ENCODE measurements at places on chromosomes 5 and 9.

DNA sequence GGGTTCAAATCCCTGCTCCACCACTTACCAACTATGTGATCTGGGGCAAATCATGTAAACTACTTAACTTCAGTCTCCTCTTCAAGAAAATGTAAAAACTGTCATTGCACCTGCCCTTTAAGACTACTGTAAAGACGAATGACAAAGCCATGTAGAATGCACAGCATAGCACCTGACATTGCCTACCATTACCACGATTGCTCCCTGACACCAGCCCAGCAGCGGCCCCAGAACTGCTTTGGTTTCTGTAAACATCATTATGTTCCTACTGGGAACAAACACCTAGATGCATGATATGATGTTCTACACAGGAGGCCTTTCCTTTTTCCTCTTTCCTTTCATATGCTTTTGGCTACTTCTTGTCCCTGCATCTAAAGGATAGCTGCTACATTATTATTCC lies 23.1 kb upstream of the PLPP6 start:
- DNase-seq = no peak

GRCh38 chr9:126608551-126608950 lies 5.2 kb upstream of the LMX1B start:
- no peak for DNase-seq

DNA sequence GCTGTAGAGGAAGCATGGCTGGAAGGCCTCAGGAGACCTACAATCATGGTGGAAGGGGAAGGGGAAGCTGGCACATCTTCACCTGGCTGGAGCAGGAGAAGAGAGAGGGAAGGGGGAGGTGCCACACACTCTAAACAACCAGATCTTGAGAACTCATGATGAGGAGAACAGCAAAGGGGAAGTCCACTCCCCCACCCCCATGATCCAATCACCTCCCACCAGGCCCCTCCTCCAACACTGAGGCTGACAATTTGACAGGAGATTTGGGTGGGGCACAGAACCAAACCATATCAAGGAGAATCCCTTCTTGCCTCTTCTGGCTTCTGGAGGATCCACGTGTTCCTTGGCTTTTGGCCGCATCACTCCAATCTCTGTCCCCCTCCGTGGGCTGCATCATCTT lies 13.1 kb upstream of the CMBL start:
- no peak for DNase-seq

DNA sequence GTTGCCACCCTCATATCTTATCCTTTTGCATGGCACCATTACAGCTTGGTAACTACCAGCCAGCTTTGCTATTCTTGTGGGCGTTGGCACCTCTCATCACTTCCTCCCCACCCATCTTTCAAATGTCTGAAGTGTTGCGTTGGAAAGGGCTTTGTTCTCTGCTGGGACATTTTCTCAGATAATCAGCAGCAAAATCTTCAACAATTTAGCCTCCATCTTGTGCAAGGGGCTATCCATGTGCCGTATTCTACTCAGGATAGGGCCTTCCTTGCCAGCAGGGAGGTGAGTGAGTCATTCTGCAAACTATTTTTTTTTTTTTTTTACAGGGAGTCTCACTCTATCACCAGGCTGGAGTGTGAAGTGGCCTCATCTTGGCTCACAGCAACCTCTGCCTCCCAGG lies 62.1 kb upstream of the NUDT12 start:
- DNase-seq = peak; percentile 67

DNA sequence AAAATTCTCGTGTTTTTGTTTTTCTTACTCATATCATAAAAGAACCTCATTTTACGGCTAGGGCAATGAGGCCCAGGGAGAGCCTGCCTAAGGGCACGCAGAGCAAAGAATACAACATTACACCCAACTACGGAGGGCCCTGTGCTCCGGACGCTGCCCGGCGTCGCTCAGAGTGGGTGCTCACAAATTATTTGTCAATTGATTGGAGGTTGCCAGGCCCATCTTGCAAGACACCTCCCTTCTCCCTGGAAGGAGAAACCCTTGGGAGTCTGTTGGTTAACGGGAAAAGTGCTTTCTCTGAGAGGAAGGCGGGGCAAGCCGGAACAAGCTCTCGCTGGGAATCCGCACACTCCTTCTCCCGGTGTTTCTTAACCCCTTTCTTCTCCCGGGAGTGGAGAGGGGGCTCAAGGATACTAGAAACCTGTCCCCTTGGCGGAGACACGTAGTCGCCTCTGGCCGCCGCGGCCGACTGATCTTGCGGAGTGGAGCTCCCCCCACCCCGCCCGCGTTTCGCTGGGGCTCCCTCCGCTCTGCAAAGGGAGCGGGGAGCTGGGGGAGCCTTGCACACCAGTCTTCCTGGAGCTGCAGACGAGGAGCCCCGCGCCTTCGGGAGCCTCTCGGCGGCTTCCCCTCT lies 599.3 kb upstream of the SGCD start:
- DNase-seq = no peak
